ENCODE measurements at places on chromosomes 3 and 15.

DNA sequence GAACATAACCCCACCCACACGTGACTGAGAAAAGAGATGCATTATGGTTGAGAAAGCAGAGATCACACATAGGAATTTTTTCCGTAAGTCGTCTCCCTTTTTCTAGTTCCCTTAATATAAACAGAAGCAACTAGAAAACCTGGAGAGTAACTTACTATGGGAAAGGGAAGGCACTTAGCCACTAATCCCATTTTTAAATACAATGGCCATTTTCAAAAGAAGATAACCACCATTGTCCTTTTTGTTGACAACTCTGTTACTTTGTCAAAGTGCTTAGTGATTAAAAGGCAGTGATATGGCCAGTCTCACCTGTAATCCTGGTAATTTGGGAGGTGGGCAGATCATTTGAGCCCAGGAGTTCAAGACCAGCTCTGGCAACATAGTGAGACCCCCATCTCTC lies 184.4 kb upstream of the UMPS start:
- no peak for DNase-seq

DNA sequence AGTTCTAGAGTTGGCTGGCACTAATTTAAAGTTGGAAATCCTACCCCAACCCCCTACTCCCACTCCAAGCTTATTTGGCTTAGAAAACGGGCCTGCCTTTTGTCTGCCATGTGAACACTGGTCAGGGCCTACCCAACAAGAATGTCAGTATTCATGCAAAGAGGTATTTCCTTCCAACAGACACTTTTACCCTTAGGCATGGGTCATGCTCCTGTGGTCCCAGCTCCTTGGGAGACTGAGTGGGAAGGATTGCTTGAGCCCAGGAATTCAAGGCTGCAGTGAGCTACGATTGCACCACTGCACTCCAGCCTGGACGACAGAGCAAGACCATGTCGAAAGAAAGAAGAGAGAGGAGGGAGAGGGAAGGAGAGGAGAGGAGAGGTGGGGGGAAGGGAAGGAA lies 137.5 kb upstream of the LRTM1 start:
- no peak for DNase-seq

DNA sequence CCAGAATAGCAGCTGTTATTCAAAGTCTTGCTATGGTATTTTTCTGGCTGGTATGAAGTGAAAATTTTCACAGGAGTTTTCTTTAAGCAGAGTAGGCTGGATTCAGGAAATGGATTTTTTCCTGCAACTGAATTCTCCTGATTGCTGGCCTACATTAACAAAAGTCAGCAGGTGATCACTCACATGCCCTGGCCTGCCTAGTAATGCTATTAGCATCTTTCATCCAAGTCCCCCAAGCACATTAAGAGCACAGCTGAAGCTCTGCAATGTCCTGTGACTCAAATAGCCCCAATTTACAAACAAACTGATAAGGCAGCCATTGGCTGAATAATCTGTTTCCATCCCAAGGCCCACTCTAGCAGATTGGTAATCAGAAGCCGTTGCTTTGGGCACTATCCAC lies 688.3 kb upstream of the LMCD1 start:
- no peak for DNase-seq

GRCh38 chr3:150783920-150784746 lies 21.2 kb upstream of the SIAH2 start:
- no peak for DNase-seq

- no peak for DNase-seq
Measured at GRCh38 chr15:61946778-61947177, 113.5 kb downstream of the VPS13C start.

- DNase-seq: no peak
Measured at GRCh38 chr3:25377042-25377441, 51.0 kb upstream of the RARB start.

DNA sequence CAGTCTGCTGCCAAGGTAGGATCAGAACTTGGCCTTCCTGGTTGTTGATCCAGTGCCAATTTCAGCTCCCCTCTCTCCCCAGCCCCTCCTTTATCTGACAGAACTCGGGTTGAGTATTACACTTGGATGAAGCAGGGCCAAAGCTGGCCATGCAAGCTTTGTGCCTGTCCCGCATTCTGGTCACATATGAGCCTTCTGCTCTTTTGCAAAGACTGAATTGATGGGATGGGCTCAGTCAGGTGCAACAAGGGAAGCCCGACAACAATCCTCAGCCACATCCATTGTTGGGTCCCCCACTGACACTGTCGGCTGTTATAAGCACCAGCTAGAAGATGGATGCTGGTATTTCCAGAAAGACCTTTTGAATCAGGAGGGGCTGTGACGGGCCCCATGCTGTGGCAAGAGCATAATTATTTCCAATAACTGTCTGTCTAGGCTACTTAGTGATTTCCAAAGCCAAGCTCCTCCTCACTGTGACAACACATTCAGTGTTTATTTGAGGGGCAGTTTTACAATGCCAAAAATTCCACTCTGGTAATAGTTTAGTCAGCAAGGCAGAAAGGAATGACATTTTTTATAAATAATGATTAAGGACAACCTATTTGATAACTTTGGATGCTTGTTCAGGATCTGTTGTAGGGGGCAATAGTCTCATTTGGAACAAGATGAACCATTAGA lies 146.8 kb upstream of the FRMD4B start:
- no peak for DNase-seq

DNA sequence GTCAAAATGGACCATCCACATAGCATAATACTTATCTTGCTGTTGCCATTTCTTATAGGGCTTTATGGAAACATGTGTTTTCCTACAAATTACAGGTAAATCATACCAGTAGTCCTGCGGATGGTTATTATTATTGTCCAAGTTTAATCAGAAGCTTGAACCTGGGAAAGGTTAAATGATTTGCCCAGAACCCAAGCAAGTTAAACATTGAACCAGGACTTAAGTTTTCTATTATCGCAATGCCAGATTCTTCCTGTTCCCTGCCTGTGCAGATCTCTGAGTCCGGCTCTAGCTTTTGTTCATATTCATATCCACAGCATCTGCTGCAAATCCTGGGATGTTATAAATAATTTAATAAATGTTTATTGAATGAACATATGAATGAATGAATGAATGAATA lies 12.5 kb downstream of the LPP start:
- DNase-seq: no peak

DNA sequence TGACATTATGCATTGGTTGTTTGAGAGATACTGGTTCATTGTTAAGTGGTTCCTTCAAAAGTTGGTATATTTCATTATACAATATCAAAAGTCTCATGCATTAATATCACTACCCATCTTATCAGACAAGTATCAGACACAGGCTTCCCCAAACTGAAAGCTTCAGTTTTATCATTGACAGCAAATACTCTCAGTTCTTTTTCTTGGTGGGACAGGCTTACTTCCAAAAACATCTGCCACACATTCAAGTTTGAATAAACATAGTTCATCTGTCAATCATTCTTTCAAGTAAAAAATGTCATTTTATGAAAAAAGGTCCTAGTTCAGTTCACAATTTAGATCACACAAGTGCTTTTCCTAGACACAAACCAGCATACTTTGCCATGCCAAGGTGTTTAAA lies 280.0 kb upstream of the TRIM42 start:
- DNase-seq: no peak

GRCh38 chr15:68371160-68371559 lies 60.8 kb downstream of the ITGA11 start:
- DNase-seq: no peak

- DNase-seq: no peak
Measured at GRCh38 chr15:34708422-34708821, 46.4 kb downstream of the GJD2 start.

DNA sequence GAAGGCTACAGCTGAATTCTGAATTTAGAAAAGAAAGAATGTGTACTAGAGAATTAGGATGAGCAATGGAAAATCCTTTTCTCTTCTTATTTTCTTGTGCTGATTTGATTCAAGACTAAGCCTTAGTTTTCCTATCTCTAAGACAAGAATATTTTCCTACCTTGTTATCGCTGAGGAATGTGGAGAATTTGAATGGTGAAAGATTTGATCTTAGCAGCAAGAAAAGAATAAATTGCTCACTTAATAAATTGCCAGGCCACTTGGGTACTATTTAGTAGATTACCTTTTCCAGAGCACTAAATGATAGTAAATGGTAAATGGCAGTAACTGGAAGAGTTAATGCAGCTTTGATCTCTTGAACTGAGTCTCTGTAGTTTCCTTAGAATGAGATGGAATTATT lies 145.7 kb upstream of the MEIS2 start:
- no peak for DNase-seq
